ENCODE measurements at places on chromosomes 4 and X.

- no peak for DNase-seq
Observed at GRCh38 chr4:20026456-20026855, 225.2 kb upstream of the SLIT2 start.

DNA sequence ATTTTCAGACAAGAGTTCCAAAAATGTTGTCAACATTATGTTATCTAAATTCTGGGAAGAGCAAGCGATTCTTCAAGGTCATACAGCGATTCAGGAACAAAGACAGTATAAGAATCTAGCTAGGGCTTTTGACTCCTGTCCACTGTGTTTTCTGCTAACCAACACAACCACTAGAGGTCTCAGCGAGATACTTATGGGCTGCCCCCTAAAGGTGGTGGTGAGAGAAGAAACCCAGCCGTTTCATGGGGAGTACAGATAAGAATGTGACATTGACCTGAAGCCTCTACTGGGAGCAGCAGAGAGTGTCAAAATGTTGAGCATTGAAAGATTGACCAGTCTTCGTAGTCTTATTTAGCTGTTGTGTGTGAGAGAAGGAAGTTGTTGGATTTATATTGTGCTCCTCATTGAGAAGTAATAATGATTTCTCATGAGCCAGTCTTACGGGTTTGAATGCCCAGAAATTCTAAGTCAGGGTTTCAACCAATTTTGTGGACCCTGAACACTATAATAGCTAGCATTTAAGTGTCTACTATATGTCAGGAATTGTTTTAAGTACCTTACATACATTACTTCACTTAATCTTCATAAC lies 168.3 kb downstream of the SPRY1 start:
- peak; percentile 32 for DNase-seq

- no peak for DNase-seq
Observed at GRCh38 chrX:15524417-15524816, 23.8 kb downstream of the BMX start.

GRCh38 chrX:10245886-10246285 lies 89.1 kb downstream of the CLCN4 start:
- no peak for DNase-seq

DNA sequence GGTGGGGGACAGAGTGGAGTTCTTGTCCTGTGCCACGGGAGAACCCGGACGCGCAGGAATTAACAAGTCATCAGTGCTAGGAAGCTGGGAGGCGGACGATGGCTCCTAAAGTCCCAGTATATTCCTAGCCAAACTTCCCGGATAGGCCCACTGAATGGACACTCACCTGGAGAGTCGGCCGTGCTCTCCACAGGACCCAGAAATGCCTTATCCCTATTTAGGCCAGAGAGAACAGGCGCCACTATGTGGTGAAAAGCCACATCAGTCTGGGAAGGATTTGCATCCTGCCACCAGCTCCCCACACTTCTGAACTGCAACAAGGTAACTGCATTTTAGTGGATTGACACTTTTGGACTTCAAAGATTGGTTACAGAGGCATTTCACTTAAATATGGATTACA lies 1.1 kb downstream of the CFAP299 start:
- DNase-seq: no peak

DNA sequence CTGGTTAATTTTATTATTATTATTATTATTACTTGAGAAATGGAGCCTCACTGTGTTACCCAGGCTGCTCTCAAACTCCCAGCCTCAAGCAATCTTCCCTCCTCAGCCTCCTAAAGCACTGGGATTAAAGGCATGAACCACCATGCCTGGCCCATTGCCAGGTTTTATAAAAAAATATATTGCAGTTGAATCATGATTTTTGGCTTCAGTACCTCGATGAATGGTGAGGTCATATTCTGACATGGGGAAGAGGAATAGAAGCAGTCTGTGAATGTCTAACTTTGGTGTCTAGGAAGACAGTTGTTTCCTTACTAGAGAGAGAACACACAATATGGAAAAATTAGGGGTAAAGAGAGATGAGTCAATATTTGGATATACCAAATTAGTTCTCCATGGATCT lies 32.0 kb downstream of the CCSER1 start:
- no peak for DNase-seq

- no peak for DNase-seq
Observed at GRCh38 chr4:47383829-47384427, 79.6 kb downstream of the COMMD8 start.

GRCh38 chr4:153592064-153592463 lies 92.0 kb upstream of the TLR2 start:
- no peak for DNase-seq

DNA sequence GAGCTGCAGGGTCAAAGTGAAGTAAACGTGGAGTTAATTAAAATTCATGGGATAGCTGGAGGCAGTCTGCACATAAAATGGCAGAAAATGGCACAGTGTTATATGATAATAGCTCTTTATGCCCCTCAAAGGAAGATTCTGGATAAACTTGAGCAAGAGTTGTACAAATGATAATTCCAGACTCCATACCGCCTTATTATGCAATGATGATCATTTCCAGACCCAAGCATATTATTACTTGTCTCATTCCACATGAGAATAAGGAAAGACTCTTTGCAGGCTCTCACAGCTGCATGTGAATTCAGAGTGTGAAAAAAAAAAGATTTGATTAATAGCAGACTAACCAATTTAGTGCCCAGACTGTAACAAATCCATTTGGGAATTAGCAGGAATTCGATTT lies 105.4 kb downstream of the STK32B start:
- no peak for DNase-seq

DNA sequence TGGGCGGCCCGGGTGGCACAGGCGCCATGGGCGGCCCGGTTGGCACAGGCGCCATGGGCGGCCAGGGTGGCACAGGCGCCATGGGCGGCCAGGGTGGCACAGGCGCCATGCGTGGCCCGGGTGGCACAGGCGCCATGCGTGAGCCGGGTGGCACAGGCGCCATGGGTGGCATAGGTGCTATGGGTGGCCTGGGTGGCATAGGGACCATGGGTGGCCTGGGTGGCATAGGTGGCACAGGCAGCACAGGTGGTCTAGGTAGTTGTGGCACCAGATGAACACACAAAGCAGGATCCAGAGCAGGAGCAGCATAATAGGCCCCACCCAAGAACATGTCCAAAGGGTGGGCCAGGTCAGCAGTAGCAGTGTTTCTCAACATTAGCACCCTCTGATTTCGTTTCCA lies 4.3 kb downstream of the ESX1 start:
- DNase-seq: no peak
